Kidney capillary endothelial cell (primary cell): ENCODE measurements at places on chromosomes 13 and 19.
A peak's percentile ranks its signal among the peaks of the same experiment; 100 is the strongest.

- DNase-seq, result peak; percentile 24
Observed at GRCh38 chr19:29260477-29261317, 47.7 kb upstream of the UQCRFS1 start.

DNA sequence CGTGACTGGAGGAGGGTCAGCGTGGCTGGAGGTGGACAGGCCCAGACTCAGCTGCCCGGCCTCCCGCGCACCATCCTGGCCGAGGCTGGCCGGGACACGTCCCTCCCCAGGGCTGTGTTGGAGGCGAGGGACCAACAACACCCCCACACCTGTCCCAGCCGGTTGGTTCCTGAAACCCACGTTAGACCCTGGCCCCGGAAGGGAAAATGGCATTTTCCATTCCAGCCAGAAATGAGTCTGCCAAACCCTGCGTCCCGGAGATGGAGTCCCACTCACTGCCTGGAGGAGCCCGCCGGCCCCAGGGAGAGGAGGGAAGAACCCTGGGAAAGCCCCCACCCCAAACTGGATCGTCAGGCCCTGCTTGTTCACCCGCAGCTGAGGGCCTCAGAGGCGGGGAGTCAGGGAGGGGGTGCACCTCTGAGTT is 4.8 kb upstream of the WDR18 start:
- DNase-seq, result no peak

DNA sequence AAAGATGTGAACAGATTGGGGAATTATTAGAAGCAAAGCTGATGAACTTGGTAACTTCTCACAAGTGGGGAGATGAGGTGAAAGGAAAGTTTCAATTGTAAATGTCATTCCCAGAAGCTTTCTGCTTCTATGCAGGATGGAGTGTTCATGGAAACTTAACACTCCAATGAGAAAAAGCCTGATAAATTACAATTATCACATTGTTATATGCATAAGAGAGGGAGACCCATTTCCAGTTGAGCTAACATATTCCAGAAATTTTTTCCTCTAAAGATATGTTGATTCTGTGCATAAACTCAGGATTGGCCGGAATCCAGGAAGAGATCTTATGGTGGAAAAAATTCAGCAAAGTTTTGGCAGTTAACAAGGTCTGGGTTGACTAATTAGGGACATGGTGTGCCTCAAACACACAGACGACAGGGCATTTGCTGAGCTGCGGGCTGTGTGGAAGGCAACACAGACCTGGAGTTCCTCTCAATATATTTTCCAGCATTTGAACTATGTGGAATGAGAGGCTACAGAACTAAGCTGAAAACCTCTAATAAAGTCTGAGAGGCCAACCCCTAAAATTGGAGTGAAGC is 64.9 kb upstream of the FGF14 start:
- DNase-seq, result no peak

- DNase-seq, result no peak
Observed at GRCh38 chr19:53581871-53582279, 43.9 kb downstream of the ZNF331 start.
